ENCODE measurements at places on chromosomes 1 and 21.

DNA sequence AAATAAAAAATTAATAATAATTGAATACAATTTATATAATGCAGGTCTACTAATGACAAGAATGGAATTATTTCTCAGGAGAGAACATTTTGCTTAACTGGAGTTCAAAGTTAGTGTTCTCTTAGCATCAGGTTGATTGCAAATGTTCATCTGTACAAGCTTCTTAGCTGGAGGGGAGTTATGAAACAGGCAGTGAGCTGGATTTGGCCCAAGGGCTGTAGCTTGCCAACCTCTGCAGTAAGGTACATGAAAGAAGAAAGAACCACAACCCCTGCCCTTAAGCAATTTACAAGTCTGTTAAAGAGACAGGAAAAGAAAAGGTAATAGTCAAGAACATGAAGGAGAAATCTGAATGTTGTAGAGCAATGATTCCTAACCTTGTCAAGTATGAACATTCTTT lies 17.0 kb downstream of the LPGAT1 start:
- DNase-seq: no peak

- peak; percentile 44 for DNase-seq
Measured at GRCh38 chr1:8873506-8874229, 4.8 kb downstream of the ENO1 start.

DNA sequence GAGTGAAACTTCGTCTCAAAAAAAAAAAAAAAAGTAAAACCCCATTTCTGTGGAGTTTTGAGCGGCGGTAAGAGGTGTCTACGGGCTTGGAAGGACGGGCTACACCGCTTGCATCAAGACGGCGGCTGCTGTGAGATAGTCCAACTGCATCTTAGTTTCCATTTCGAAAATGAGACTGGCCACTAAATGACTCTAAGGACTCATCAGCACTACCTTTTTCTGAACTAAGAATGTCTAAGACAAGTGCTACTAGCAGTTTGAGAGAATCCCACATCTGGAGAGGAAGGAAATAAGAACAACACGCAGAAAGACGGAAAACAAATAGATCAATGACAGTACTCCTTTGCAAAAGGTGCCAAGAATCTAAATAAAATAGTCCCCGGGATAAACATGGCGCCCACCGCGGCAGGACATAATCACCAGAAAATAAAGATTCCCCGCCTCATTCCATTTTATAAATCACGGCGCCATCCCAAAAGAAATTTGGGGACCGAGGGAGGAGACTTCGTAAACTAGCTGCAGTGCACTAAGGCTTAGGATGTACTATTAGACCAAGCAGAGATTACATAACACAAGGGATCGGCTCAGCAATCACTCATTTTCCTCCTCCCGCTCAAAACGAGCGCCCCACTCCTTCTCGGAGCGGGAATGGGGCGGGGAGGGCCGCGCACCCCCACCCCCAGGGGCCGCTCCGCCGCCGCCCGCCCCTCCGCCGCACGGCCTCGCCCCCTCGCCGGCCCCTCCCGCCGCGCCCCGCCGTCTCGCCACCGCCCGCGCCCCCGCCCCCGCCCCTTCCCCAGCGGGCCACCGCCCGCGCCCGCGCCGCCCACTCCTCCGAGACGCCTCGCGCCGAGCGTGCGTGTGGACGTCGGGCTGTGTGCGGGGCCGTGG lies 1.1 kb downstream of the POGZ start:
- peak; percentile 32 for DNase-seq

DNA sequence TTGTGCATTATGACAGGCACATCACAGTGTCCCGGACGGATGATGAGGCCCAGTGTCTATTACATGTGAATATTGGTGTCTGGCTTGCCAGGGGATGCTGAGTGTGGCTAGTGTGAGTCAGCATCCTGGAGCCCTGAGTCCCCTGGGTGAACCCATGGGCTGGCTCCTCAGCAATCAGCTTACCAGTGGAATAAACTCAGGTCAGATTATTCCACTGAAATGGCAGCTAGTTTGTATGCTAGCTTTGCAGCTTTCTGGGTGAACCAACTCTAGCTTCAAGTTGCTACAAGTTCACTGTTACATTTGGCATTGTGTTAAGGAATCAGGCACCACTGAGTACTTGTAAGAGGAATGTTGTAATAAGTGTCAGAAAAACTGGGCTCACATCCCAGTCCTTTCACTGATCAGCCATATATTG lies 23.9 kb upstream of the RPTN start:
- DNase-seq: no peak

GRCh38 chr1:186476264-186477040 lies 15.5 kb upstream of the PDC start:
- DNase-seq: no peak
